Globus pallidus (tissue), 1 donor: ENCODE measurements at places on chromosomes 7 and 10.

DNA sequence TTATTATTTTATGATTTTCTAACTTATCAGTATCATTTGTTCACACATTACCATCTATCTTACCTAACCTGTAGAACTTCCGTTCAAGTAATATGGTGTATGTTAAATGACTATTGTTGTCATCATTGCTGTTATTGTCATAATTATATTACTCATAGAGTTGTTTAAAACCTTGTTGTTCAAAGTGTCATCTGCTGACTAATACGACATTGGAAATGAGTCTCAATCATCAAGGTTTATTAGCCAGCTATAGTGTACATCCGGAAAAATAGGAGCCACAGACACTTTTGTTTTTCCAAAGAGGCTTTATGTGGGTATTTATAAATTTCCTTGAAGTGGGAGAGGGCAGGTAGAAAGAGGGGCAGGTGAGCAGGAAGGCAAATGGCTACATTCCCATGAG, 386.9 kb upstream of the LRRTM3 start:
- no peak for DNase-seq

DNA sequence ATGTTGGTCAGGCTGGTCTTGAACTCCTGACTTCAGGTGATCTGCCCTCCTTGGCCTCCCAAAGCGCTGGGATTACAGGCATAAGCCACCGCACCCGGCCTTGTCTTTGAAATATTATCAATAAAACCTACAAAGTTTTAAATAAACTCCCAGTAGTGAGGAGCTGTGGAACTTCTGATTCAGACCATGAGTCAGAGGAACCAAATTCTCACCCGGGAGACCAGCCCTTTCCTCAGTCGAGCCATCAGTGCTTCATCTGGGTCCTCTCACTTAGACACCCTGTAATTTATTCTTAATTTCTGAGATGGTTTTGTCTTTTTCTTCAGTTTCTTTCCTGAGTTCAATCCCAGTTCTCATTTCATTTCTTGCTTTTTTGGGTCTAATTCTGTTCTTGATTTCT, 68.6 kb downstream of the DYNC2I1 start:
- no peak for DNase-seq

- no peak for DNase-seq
These were observed 20.3 kb upstream of the GJC3 start for GRCh38 chr7:99949645-99950228.

GRCh38 chr10:43698156-43698555, 49.5 kb upstream of the ZNF32 start:
- no peak for DNase-seq

GRCh38 chr7:155296006-155296787, 1.5 kb upstream of the INSIG1 start:
- no peak for DNase-seq

- DNase-seq: no peak
These were observed 60.8 kb downstream of the OGDH start for GRCh38 chr7:44667190-44667589.

DNA sequence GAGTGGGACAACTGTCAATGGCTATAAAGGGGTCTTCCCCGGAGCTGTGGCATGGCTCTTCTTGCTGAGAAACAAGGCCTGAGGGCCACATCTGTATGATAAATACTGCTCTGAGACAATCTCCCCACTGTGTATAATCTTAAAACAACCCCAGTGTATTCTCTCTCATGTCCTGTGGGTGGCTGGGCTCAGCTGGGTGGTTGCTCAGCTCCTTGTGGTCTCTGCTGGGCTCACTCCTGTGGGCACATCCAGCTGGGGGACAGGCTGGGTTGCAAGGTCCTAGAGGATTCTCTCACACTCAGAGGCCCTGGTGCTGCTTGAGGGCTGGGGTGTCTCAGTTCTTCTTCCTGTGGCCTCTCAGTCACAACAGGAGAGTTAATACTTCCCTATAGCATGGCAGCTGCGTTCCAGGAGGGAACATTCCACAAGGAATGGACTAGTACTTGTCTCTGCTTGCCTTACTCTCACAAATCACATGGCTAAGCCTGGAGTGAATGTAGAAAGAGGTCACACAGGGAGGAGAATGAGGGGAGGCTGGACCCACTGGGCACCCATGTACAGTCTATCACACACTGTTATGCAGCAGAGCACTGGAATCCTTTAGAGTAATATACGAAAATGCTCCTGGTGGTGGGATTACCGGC, 4.5 kb upstream of the EEPD1 start:
- no peak for DNase-seq

- no peak for DNase-seq
These were observed 158.8 kb upstream of the CHST15 start for GRCh38 chr10:124252097-124252715.

GRCh38 chr10:62341419-62341818, 32.8 kb upstream of the ZNF365 start:
- DNase-seq: no peak

DNA sequence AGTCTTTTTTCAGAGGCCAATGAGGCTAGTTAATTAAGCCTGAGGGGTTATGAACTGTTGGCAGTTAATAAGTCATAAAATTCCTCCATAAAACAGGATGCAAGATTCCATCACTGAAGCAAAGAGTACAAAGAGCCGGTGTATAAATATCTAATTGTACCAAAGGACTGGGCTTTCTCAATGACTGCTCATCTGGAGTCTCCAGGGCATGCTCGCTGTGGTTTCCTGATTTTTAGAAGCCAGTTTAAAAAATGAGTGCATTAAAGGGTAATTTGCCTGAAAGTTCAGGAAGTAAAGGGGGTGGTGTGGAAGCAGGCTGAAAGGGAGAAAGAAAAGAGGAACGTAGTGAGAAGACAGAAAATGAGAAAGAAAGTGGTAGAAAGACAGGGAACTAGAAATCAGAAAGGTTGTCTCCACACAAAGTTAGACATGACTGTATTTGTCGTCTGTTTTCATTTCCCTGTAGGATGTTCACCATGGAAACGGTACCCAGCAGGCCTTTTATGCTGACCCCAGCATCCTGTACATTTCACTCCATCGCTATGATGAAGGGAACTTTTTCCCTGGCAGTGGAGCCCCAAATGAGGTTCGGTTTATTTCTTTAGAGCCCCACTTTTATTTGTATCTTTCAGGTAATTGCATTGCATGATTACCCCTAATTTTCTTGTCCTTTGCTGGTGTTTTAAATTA, 282.3 kb downstream of the TWIST1 start:
- no peak for DNase-seq

- DNase-seq: no peak
These were observed 15.7 kb downstream of the STEAP2 start for GRCh38 chr7:90227259-90227658.
